AG04450 (cell line): ENCODE measurements at places on chromosomes 3 and 15.

GRCh38 chr3:99559196-99559595, 79.2 kb upstream of the COL8A1 start:
- DNase-seq = no peak

- DNase-seq = no peak
These were observed 185.7 kb upstream of the THRB start for GRCh38 chr3:24680214-24680967.

DNA sequence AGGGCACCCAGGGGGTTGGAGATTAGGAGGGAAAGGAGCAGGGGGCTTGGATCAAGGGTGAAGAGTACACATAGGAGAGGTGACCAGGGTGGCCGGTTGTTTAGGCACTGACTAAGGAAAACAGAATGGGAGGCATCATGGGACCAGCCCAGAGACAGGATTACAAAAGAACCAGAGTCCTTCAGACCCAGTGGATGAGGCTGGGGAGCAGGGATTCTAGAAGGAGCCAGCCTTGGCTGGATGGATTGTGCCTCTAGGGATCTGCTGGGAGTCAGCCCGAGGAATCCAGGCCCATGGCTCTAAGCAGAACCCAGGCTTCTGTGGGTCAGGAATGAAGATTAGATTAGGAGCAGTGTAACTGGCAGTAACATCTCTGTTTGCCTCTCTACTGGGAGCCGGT, 98.6 kb downstream of the ARNT2 start:
- DNase-seq = no peak

DNA sequence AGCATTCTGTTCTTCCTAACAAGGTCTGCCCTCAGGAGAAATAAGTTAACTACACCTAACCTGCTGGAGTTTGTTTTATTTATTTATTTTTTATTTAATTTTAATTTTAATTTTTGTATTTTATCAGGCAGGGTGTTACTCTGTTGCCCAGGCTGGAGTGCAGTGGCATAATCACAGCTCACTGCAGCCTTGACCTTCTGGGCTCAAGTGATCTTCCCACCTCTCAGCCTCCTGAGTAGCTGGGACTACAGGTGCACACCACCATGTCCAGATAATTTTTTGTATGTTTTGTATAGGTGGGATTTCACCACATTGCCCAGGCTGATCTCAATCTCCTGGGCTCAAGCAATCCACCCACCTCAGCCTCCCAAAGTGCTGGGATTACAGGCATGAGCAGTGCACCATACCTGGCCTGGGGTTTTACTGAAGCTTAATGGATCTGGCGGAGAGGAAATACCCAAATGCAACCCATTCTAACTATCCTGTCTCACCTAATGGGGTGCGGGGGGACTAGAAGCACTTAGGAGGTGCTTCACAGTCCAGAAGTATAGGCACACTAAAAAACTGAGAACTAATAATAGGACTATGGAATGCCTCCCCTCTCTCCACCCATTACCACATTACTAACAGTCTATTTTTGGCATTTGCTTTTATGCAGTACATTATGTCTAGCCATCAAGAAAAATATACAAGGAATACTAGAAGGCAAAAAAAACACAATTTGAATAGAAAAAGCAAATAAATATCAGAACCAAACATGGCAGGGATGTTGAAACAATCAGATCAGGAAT, 61.4 kb downstream of the TTBK2 start:
- no peak for DNase-seq

GRCh38 chr3:178109691-178110090, 426.5 kb upstream of the KCNMB2 start:
- no peak for DNase-seq

GRCh38 chr3:50470658-50471057, 32.8 kb downstream of the CACNA2D2 start:
- DNase-seq = no peak

DNA sequence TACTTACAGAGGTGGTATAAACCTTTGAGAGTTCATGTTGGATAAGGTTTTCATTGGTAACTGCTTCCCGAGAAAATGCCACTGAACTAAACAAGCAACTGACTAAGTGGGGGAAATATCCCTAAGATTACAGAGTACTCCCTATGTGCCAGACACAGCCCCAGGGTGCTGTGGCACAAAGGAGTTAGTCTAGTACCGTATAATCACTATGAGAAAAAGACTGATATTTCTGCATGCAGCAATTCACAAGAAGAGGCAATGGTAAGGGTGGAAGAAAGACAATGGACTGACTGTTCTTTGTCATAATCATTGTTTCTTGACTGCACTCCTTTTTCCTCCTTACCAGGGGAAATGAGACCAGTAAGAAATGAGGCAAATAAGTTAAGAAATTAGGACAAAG, 20.0 kb upstream of the SLC25A26 start:
- no peak for DNase-seq

DNA sequence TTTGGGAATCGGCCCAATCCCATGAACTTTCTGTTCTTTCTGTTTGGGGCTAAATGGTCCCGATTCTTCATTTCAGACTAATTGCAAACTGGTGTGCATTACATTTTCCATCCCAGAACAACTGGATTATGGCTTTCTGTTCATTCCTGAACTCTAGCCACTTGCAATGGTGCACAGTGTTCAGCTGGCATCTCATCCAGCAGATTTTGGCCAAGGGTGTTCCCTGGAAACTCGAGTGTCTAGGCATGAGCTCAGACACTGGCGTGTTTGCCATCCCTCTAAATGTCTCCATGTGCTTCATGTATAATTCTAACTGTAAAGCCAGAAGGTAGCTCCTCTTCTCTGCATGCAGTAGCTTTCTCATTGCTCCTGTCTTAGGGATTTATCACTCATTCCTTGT, 97.1 kb upstream of the MYZAP start:
- no peak for DNase-seq

GRCh38 chr3:125143982-125144652, 68.4 kb downstream of the SLC12A8 start:
- no peak for DNase-seq

DNA sequence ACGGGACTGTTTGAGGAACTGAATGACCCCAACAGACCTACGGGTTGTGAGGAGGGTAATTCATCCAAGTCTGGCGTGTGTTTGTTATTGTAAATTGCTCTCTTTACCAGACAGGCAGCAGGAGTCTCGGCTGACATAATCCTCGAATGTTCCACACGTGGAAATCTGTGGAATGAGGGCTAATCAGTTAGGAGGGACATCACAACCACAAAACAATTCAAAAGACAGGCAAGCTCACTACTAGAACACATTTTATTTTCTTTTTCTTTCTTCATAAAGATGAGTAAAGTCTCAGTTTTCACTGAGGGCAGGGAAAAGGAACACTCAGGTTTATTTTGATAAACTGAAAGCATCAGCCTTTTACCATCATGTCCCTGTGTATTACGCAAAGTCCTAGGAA, 53.8 kb downstream of the GRK7 start:
- DNase-seq = no peak

DNA sequence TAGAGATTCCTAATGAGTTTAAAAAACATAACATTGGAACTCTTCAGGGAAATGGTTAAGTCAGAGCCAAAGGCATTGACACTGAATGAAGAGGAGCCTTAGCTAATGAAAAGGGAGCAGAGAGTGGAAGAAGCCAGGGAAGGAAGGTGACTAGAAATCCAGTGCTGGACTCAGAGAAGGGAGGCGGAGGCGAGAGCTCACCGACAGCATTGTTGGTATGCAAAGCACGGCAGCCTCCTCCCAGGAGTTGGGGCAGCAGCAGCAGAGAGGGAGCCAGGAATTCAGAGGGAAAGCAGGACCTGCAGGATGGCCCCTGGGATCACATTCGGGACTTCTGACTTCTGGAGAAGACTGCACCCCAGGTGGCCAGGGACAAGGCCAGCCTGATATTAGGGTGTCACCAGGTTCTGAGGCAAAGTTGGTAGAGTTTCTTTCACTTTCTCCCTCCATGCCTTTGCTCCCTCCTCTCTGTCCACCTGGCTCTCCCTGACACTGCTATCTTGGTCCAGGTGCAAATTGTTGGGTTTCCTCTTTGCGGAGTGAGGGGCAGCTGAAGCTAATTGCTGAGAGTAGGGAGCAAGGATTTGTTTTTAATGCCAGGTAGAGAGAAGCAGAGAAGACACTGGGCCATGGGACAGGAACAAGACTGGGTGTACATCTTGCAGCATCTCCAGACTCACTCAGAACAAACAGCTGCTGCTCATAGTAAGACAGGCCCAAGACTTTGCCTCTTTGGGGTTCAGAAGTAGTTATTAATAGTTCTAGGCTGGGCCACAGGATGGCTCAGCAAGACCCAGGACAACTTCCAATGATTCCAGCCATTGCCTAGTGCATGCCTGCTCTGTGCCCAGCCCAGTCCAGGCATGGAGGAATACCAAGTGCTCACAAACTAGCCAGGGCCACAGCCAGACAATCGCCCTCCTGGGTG, 157.9 kb downstream of the TLE3 start:
- no peak for DNase-seq

GRCh38 chr3:121855555-121855954, 20.5 kb downstream of the EAF2 start:
- no peak for DNase-seq

GRCh38 chr15:51731549-51732267, 5.7 kb downstream of the LYSMD2 start:
- DNase-seq = peak; percentile 54

- no peak for DNase-seq
These were observed 22.3 kb downstream of the FBXL2 start for GRCh38 chr3:33299395-33300081.

DNA sequence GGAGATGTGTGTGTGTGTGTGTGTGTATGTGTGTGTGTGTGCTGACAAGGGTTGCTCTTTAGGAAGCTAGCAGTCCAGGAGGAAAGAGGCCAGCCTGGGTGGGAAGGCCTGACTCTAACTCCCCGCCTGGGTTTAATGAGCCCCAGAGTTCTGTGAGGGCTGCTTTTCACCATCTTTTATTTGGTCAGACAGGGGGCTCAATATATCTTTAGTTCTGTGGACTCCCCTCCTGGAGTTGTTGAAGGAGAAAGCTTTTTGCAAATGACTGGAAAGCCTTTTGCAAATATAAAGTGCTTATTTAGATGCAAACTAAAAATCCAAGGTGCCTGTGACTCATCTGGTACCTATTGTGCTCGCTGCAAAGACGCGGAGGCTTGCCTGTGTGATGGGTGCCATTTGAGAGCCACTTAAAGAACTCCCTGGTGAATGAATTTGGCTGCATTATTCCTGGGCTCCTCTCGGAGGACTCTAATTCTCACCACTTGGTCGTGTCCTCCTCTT, 24.5 kb downstream of the DRD3 start:
- DNase-seq = no peak

GRCh38 chr3:149377408-149378364, at the start of gene TM4SF1:
Gene TM4SF1 (minus strand): TSS chr3:149377649. CDS start chr3:149377547, 102 bp downstream.
- peak; percentile 78 for DNase-seq

DNA sequence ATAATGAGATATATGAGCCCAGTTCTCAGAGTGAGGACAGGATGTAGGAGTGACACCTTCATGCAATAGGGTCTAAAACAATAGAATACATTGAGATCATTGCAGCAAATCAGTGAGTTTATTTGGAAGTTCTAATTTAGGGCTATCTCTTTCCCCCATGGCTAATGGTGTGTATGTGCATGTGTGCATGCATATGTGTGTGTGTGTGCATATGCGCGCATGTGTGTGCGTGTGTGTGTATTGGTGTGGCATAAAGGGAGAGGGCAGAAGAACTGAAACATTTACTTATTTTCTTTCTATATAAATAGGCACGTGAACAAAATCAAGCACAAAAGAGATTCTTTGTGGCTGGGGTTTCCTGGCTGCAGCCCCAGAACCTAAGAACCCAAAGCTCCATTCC, 115.7 kb upstream of the VEPH1 start:
- no peak for DNase-seq

GRCh38 chr3:54307566-54308180, 185.3 kb downstream of the CACNA2D3 start:
- no peak for DNase-seq

GRCh38 chr3:14523792-14524191, 16.4 kb downstream of the GRIP2 start:
- no peak for DNase-seq

GRCh38 chr15:101126618-101127505, 125.0 kb downstream of the CHSY1 start:
- no peak for DNase-seq

DNA sequence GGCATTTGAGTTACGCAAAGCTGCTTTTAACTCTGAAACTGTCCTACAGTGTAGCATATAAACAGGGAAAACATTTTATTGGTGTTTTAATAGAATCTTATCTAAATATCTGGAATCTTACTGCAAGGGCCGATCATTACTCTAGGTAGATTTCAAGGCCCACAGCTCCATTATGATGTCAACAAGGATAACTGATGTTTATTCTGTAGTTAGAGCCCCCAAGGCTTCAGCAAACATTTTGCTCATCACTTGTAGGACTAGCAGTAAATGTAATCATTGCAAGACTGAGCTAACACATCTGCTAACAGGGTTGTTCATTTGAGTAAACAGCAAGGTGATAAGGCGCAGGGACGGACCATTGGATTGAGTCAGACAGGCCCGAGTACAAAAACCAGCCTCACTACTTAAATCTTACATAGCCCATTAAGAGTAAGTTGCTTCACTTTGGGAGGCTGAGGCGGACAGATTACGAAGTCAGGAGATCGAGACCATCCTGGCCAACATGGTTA, 332.5 kb upstream of the TPRG1 start:
- no peak for DNase-seq

- DNase-seq = no peak
These were observed 155.8 kb downstream of the TBC1D2B start for GRCh38 chr15:77921664-77922063.

DNA sequence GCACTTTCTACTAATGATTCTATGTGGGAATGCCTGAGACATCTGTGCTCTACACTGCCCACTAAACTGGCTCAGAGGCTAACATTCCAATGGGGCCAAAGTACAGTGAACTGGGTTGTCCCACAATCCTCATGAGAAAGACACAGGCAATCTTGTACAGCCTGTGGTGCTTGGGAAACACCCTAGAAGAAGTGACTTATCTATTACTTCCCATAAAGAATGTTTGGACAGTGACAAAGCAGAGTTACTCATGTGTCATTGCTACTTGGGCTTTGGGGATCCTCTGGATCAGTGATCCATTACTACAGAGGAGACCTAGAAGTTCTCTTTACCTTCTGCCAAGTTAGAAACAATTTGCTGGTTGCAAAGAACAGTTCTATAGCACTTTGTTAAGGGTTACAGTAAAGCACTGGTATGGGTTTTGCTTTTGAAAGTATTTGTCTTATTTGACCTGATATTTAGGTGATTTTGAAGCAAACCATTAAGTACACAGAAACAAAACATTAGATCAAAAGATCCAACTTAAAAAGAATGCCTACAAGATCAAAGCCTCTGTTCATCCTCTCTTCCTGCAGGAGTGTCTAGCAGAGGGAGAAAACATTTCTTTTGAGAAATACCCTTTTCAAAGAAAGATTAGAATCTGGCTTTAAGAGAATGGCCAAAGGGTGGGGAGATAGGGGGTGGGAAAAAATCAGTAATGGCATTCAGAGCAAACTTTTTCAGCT, 75.8 kb downstream of the CTNNB1 start:
- DNase-seq = no peak

GRCh38 chr3:61908382-61908781, 347.0 kb downstream of the PTPRG start:
- peak; percentile 10 for DNase-seq
